Mesothelial cell of epicardium (in vitro differentiated cells): ENCODE measurements at places on chromosomes 4 and X.

DNA sequence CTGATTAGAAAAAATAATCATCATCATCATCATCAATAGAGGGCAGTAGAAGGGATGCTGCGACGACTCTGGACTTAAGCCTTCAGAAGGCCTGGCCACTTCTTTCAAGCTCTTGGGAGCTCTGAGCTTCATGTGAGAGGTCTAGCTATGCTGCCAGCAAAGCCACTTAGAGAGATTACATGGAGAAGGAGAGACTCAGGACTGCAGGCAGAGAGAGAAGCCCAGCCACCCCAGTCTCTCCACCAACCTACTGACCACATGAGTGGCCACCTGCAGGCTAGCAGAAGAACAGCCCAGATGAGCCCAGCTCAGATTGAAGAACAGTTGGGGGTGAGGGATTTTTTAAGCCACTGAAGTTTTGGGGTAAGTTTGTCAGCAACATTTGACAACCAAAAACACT, 17.1 kb upstream of the TMEM150C start:
- DNase-seq, result no peak

GRCh38 chr4:158350161-158350560, 139.9 kb downstream of the TMEM144 start:
- no peak for DNase-seq

- no peak for DNase-seq
These were observed 213.1 kb upstream of the FAT1 start for GRCh38 chr4:186936496-186937375.

DNA sequence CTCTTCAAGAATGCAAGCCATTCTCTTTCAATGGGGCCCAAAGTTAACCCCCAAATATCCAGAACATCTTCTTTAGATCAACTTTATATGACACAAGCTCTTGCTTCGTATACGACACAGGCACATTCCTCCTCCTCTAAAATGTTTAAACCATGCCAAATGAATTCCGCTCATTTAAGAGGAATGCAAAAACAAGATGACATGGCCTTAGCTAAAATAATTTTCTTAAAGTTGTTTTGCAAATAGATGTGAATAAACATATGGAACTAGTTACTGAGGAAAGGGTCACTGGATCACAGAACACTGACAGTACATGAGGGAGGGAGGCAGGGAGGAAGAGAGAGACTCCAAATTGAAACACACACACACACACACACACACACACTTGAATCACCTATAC, 97.4 kb downstream of the RASL11B start:
- no peak for DNase-seq

DNA sequence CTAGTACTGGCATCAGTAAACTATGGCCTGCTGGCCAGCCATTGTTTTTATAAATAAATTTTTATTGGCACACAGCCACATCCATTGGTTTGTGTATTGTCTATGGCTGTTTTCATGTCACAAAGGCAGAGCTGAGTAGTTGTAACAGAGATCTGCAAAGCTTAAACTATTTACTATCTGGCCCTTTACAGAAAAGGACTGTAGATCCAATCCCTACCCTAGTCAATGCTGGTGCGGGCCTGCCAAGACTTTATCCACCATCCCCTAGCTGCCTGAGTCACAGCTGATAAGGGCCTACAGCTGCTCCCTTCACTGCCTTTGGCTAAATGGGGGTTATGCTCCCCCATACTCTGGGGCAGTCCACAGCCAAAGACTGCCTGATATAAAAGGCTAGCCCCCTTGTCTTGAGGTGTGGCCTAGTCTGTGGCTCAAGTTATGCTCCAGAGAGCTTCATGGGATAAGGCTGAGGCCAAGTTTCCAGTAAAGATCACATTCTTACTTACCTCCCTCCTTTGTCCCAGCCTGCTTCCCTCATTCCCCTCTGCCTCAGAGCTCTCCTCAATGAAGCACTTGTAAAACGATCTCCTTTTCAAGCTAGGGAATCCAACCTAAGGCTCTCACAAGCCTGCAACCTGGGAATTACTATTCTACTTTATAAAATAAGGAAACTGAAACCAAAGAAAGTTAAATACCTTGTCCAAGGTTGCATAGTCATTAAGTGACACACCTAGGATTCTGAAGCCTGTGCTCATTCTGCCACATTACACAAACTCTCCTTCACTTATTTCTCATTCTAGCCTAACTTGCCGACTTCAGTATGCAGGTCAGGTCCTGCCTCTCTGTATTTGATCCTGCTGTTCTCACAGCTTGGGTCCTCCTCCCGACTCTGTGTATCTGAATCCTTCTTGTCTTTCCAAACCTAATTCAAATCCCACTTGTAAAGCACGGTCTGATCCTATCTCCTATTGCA, 20.7 kb downstream of the ACE2 start:
- no peak for DNase-seq

- DNase-seq, result no peak
These were observed 113.7 kb downstream of the MANBA start for GRCh38 chr4:102647117-102647516.

DNA sequence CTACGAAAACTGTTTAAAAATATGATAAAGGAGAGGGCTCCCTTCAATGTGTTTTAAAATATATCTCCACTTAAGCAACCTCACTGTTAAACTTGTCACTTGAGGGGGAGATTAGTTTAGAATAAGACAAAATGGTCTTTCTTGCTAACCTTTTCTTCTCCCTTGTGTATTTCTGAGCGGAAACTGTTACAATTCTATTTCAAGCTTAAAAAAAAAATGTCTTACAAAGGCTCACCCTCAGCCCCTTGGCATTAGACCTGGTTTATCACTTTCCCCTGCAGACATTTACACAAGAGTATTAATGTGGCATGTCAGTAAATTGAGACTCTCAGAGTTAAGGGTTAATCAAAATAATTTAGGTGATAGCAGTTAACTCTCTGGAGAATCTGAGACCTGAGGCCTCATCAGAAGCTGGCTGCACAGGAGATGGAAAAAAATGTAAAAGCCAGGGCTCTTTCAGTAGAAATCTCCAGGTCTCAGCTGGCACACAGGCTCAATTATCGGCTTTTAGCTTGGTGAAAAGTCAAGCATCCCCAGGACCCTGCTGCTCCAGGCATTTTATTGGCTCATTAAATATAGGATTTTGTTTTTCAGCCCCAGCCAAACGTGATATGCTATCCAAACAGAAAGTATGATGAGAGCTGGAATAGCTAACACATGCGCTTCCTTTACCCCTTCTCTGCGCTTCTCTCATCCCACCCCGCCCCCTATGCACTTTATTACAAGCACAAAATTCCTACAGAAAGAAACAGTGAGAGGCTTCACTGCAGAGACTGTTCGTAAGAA, 130.5 kb downstream of the PPA2 start:
- DNase-seq, result no peak

DNA sequence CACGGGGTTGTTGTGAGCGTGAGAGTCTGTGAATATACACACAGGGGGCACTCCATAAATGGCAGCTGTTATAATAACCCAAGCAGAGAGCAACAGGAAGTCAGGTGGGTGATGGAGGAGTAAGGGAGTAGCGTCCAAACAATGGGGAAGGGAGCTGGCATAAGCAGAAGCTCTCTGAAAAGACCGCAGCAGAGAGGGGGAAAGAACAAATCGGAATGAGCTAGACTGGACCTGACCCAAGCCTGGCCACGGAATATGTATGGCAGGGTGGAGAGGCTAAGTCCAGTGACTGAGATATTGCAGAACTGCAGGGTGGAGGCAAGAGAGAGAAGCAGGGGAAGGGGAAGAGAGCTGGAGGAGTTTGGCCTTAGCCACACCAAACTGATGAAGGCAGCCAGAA, 6.5 kb upstream of the GJB1 start:
- no peak for DNase-seq

DNA sequence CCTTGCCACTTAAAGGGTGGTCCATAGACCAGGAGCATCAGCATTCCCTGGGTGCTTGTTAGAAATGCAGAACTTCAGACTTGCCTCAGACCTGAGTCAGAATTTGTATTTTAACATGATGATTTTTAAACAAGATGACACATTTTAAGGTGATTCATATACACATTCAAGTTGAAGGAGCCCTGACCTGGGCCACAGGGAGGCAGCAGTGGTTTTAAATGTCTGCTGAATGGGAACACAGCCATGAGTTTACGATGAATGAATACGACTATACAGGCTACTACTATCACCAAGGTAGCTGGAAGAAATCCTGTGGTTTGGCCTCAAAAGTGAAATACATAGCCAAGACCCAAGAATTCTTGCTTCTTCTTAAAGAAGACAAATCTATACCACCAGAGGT, 2.9 kb downstream of the HDAC8 start:
- DNase-seq, result no peak

DNA sequence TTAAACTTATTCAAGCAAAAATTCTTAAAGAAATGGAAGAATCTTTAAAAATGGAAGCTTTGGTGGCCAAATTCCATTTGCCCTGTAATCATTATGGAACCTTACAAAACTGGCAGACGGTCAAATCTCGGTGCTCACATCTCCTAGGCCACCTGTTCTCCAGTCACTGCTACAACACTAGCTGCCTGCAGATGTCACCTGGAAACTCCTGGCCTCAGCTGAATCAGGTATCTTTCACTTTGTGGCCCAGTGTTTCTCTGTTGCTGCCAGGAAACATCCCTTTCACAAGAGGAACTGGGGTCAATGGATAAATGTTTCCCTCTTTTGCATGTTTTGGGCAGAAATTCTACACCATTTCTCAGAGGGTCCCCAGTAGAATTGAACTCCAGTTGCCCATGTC, 4.2 kb upstream of the CXCL3 start:
- no peak for DNase-seq

DNA sequence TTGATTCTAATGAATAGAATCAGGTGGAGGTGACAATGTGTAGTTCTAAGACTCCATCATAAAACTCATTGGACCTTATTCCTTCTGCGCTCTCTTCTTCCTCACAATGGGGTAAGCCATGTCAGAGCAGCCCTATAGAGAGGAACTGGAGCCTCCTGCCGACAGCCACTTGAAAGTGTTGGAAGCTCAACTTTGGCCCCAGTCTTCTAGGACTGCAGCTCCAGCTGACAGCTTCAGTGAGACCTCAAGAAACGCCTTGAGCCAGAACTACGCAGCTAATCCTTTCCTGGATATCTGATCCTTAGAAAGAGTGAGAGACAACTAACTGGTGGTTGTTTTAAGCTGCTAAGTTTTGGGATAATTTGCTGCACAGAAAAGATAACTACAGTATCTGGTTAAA, 22.1 kb upstream of the ADH7 start:
- DNase-seq, result no peak

DNA sequence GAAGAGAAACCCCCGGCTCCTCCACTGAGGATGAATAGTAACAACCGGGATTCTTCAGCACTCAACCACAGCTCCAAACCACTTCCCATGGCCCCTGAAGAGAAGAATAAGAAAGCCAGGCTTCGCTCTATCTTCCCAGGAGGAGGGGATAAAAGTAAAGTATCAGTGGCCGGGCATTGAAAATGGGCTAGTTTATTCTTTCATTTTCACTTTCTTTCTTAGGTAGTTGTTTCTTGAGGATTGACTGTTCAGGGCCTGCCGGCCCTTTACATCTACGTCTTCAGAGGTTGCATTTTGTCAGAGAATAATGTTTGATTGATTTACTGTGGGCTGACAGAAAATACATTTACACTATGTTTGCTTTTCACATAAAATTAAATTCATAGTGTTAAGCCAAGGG, 27.1 kb downstream of the PAK3 start:
- no peak for DNase-seq

- peak; percentile 35 for DNase-seq
These were observed 42.9 kb downstream of the PSAPL1 start for GRCh38 chr4:7391637-7392437.

DNA sequence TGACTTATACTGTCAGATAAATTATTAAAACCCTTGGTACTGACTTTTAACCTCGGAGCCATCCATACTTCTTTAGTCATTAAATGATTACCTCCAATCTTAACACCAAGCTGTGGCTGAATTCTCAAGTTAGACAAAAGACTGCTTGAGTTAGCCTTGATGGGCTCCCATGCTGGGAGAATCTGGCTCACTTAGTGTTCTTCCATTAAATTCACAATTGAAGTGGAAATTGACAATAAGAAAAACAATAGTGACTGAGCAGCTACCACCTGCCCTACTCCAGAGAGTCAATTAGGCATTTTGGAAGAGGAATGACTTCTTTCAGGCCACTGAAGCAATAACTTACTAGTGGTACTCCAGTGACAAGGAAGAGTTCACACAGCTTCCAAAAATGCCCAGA, 503.0 kb upstream of the CPXCR1 start:
- DNase-seq, result no peak
